Stimulated activated CD4-positive, alpha-beta T cell treated with anti-CD3 and anti-CD28 coated beads, Interleukin-1b, Interleukin-23, amount 100 ng/mL, for 4 hours (primary cell): ENCODE measurements at places on chromosomes 7 and 10.
A peak's percentile ranks its signal among the peaks of the same experiment; 100 is the strongest.

DNA sequence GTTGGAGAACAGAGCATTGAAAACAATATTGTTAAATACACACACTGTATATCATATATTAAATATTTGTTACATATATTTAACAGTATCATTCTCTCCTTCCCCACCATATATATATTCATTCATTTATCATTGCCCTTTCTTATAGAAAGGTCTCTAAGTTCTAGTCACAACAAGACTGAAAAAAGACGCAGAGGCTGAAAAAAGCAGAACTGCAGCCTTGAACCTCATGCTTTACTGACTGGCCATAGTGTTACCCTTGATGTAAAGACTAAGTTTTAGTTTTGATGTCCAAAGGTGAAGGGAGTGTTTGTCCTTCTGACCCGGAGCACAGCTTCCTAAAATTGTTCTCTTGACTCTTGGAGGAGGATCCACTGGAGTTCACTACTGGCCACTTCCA is 247.9 kb downstream of the PTEN start:
- DNase-seq, result no peak

DNA sequence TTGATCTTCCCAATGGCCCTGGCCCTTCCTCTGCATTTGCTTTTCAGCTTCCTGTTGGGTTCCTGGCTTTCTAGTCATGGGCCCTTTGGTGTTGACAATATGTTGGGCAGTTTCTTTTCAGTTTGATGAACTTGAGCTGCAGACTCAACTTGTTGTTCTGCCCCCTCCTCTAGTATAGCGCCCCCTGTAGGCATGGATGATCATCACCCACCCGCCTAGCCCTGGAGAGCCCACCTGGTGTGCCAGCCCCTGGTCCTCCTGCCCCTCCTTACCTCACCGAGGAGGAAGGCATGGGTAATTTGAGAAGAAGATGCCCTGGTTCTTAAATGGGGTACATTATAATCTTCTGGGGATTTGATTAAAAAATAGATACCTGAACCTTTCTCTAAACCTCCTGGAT is 271.2 kb downstream of the SNX10 start:
- DNase-seq, result no peak

- no peak for DNase-seq
Observed at GRCh38 chr7:1761774-1762173, 91.7 kb downstream of the ELFN1 start.

GRCh38 chr7:120760050-120760449 is 97.9 kb downstream of the TSPAN12 start:
- no peak for DNase-seq

DNA sequence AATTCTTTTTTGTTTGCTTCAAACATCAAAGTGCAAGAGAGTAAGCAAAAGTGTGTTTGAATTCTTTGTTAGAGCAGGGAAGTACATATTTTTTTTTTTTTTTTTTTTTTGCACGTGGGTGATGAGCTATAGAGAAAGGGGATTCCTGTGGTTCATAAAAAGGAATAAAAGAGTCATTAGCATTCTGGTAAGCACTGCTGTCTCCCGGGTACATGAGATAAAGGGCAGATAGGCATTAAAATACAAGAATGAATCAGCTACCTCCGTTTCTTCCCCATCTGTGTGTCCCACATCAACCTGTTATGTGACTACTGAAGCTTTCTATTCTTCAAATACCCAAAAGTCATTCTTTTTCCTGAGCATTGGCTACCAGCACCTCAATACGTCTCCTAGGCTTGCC is 102.4 kb upstream of the SEMA3D start:
- no peak for DNase-seq

DNA sequence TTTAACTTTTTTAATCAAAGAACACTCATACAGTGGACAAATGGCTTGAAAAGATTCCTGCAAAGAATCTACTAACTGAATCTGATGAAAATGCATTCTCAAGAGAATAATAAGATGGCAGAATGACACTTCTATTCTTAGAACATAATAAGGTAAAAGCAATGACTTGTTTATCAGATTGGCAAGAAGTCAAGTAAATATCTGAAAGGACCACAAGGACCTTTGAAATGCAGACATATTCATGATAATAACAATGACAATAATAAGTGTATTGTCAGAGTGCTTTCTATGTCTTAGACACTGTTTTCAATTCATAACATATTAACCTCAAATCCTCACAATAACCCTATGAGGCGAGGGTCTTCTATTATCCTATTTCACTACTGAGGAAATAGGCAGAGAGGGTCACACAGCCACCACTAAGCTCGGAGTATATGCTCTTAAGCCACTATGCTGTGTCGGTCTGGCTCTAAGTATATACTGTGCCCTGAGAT is 10.6 kb downstream of the HACD1 start:
- DNase-seq, result no peak

- no peak for DNase-seq
Observed at GRCh38 chr7:30649717-30650420, 32.4 kb downstream of the CRHR2 start.

DNA sequence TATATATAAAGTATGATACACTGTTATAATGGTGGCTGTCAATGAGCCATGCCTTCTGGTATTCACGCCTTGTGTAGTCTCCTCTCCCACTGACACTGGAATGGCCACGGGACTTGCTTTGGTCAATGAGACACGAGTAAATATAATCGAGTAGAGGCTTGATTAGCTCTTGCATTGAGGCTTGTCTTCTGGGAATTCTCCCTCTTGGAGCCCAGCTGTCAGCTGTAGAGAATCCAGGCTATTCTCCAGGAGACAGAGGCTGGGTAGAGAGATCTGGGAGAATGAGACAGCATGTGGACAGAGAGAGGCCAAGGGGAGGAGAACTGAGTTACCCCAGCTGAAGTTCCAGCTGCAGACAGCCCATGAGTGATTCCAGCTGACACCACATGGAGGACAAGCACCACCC is 25.2 kb upstream of the PLCE1 start:
- DNase-seq, result no peak

GRCh38 chr7:111301891-111302290 is 211.0 kb downstream of the LRRN3 start:
- DNase-seq, result no peak

DNA sequence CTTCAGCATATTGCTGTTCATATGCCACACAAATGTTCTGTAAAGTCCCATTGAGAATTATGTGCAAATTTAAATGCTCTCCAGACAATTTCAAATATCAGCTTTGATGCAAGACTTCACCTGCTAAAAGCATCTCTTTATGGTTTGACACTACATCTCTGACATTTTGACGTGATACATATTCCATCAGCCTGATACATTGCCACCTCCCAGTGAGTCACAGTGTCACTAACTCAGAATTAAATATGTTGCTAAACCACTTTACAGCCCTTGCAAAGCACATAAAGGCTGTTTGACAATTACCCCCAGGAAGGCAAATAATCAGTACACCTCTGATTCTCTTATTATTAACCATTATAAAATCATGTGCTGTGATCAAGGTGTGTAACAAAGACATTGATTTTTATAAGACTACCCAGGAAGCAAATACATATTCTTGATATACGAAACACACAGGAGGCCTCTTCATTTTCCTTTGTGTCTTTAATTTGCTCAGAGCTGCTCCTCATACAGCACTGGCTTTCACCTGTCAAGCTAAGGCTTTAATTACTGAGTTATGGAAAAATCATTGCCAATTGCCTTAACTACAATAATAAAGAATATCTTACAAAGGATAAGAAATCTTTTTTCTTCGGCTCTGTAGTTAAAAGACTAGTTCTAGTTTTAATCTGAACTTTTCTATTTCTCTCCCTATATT is 547.5 kb upstream of the C7orf33 start:
- no peak for DNase-seq

DNA sequence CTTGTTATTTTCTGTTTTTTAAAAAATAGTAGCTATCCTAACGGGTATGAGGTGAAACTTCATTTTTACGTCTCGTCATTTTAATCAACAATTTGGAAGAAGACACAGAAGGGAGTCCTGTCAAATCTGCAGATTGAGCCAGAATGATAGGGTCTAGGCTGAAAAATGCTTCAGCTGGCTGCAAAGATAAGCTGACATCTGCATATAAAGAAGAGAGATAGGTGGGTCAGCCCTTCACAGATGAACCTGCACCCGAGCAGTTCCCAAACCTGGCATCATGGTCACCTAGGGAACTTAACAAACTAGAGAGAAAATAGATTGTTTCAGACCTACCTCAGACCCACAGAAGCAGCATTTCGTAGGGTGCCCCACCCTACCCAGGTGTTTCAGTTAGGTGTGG is 35.2 kb upstream of the BMPR1A start:
- no peak for DNase-seq

- no peak for DNase-seq
Observed at GRCh38 chr10:123187781-123188180, 33.6 kb downstream of the BUB3 start.

GRCh38 chr10:51159841-51160240 is 85.6 kb downstream of the PRKG1 start:
- no peak for DNase-seq

GRCh38 chr10:28587270-28587969 is 54.5 kb downstream of the WAC start:
- DNase-seq, result no peak

DNA sequence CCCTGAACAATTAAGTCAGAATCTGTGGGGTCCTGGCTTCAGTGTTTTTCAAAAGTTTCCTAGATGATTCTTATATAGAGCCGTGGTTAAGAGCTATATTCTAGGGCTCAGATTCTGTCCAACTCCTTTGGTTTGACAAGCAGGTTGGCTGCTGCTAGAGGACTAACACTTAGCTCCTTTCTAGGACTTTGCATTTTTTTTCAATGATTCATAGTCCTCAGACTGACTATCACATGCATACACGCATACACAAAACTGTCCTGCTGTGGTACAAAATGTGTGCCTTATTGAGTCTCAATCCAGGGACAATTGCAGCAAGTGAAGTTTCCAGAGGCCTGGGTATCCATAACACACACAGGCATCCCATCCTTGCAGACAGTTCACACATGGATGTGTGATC is 392.0 kb downstream of the NRG3 start:
- no peak for DNase-seq

DNA sequence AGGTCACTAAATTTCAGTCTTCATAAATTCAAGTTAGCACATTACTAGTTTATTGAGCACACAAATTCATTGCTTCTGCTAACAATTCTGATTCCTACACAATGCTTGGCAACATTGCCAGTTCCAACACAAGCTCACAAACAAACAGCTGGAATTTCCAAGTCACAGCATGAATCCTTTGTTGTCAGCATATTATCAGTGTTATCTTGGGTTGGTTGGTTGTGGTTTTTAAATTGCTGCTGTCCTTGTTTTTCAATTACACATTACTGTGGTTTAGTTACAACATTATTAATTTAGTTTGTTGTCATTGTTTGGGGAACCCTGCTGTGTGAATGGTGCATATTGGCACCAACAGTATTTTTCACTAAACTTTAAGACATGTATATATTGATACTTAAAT is 86.0 kb upstream of the ARID5B start:
- no peak for DNase-seq

DNA sequence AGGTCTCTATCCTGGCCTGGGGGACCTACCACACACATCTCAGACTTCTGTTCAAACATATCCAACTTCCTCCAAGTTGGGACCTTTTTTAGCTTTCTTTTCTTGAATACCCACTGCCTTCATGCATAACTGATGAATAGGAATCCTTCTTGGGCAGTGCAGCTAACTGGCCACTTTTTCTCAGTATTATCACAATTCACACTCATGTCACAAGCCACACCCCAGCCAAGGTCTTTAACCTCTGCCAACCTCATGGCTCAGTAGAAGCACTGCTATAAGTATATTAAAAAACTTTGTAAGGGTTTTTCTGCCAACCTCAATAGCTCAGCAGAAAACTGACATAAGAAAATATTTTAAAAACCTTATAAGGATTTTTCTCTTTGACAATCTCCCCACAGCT is 44.5 kb downstream of the HHEX start:
- DNase-seq, result no peak

DNA sequence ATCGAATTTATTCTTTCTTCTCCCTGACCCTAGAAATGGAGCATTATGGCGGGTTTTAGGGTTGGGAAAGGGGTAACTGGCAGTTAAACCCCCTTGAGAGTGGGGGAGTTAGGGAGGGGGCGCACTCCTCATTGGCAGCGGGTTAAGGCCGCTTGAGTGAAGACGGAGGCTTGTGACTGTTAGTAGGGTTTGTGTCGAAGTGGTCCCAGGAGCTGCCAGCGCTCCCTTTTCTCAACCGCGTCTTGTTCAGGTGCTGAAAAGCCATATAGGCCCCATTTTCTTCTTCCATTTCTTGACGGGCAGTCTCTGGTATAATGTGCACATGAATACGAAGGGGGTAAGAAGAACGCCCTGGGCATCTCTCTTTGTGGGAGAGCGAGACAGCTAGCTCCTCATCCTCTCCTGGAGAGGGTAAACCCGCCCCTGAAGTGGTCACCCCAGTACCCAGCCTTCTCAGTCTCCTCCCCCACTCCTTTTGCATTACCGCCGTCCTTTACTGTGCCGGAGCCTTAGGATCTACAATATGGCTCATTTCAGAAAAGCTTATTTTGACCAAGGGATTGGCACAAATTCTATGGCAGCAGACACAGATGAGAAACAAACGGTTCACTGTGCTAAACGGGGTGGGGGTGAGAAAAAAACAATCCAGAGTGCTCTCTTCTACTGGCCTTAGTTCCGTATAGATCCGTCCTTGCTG is 836 bp downstream of the KMT2E start:
- peak; percentile 17 for DNase-seq

DNA sequence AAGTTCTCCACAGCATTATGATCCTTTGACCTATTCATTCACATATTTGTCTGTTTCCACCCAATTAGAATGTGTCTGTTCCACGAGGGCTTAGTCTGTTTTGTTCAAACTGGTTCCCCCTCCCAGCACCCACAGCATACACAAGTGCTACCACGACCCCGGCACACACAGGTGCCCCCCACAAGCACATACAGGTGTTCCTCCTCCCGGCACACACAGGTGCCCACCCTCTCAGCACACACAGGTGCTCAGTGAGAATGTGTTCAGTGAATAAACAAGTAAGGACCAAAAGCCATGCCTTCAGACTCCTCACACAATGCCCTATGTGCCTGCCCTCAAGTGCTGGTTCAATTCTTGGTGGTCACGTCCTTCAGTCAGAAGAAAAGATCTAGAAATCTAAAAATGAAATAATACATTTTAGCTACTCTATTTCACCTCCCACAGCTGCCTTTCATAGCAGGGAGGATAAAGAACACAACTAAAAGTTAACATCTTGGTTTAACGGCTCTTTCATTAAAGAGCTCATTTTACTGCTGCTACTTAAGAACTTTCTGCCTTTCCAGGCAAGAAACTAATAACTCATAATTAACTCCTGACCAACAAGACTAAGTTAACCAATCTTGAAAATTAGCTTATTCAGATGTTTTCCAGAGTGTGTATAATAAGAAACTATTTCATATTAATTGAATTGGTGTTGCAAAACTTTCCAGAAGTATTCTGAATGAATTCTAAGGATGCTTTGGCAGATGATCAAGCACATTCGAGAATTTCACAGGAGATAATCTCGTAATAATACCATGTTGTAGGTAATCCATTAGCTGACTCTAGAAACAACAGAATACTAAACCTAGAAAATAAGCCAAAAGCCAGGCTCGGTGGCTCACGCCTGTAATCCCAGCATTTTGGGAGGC is 2.3 kb downstream of the DNMBP start:
- no peak for DNase-seq

GRCh38 chr10:12396093-12396492 is 46.7 kb downstream of the CAMK1D start:
- DNase-seq, result no peak
